SHP77 treated with DMSO at 0.1 percent for 48 hours (cell line): ENCODE measurements at places on chromosomes 5 and 9.

DNA sequence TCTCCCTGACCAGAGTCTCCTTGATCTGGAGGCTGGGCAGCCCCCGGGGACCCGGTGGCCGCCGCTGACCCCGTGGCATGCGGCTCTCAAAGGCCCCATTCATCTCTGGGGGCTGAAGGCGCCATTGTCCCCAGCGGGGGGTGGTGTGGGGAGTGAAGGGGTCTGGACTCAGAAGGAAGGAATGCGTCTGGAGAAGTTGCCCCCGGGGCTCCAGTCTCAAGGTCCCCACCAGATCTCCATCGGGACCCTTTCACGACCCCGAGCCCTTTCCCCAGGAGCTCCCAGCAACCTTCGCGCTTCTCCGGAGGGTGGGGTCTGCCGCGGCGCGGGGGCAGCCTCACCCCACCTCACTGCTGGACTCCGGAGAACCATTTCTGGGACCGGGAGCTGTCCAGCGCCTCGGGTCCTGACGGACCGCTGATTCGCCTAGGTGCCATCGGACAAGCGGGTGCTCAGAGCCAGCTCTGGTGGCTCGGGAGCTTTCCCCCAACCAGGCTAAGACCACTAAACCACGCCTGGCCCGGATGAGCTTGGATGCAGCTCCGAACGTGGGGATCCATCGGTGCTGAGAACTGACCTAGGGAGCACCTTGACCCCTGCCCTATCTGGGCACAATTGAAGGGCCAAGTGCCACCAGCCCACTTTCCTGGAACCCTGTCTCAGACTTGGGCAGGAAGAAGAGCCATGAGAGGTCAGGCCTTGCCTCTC, 5.1 kb upstream of the PCDH1 start:
- DNase-seq, result no peak

GRCh38 chr9:35518225-35518821, 28.4 kb downstream of the RUSC2 start:
- DNase-seq, result no peak

DNA sequence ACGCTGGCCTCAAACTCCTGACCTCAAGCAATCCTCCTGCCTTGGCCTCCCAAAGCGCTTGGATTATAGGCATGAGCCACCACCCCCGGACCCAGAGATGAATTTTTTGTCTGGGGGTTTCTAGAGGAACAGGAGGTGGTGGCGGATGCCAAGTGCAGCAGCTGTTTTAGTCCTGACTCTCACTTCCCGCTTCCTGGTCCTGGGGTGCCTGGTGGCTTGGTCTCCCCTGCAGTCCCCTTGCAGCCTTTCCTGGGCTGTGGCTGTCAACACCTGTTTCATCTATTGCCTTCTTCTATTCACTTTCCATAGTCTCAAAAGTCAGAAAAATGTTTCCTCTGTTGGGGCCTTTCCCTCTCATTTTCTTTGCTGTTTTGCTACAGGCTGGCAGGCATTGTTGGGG, 6.5 kb upstream of the NHP2 start:
- no peak for DNase-seq

DNA sequence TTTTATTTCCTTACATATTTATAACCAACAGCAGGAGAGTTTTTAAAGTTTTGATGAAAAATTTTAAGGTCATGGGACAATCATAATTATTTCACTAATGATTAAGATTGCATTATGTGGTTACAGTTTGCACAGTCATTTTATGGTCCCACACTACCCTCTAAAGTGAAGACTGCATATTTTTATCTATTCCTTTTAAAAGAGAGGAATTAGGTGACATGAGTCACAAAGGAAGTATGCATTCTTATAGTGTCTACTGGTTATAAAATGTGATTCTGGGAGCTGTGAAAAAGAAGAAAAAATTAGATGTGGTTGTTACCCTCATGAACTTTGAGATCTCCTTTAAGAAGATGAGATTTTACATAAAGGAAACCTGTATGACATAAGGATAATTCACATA, 87.9 kb upstream of the GRIA1 start:
- DNase-seq, result no peak

DNA sequence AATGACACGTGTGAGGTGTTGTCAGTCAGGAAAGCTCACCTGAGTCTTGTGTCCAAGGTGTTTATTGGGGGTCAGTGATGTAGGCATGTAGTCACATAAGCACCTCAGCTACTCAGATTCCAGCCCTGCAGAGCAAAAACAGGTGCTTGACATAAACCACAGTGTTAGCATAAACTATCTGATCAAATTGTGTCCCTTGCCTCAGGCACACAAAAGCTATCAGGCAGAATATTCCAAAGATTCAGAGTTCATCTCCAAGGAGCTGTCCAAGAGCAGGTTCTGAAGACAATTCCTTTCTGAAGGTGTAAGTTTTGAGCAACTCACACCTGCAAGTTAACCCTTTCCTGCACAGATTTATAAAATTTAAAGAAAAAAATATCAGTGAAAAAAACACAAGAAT, 102.2 kb upstream of the ITGA1 start:
- no peak for DNase-seq

GRCh38 chr9:134897584-134898170, 17.1 kb downstream of the FCN2 start:
- no peak for DNase-seq

GRCh38 chr9:11356067-11356466, 743.3 kb upstream of the PTPRD start:
- DNase-seq, result no peak
